Body of pancreas (tissue), 4 donors: ENCODE measurements at places on chromosomes 16 and 17. TPM values are rescaled to one million over a fixed set of nuclear protein-coding genes. Genes with fewer than 3 reads are reported as not detected.

DNA sequence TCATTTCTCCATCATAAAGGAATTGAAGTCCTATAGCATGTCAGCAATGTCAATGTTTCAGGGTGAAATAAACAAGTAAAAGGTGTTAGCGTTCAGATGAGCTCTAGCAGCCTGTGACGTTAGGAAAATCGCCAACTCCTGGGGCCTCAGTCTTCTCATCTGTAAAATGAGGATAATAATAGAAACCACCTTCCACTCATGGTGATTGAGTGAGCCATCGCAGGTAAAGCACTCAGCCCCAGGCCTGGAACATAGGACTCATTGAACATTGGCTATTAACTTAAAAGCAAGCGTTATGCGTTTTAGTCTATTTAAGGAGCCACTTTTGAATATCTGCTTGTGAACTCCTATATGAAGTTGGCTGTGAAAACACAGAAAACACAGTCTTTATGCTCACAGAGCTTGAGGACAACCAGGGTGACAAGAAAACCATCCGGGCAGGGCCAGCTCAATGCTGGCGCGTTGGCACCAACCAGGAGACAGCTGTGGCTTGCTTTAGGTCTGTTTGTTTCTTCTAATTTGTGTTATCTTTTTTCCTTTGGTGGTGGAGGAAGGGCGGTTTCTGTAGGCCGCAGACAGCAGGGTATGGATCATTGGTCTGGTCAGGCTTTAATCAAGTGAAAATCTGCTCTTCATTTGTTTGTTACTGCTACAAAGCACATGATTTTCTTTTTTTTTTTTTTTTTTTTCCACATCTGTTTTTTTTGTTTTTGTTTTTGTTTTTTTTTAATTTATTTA lies 35.7 kb upstream of the MED9 start:
- DNase-seq, result no peak

The SOX15 gene
- total RNA-seq, result not detected

DNA sequence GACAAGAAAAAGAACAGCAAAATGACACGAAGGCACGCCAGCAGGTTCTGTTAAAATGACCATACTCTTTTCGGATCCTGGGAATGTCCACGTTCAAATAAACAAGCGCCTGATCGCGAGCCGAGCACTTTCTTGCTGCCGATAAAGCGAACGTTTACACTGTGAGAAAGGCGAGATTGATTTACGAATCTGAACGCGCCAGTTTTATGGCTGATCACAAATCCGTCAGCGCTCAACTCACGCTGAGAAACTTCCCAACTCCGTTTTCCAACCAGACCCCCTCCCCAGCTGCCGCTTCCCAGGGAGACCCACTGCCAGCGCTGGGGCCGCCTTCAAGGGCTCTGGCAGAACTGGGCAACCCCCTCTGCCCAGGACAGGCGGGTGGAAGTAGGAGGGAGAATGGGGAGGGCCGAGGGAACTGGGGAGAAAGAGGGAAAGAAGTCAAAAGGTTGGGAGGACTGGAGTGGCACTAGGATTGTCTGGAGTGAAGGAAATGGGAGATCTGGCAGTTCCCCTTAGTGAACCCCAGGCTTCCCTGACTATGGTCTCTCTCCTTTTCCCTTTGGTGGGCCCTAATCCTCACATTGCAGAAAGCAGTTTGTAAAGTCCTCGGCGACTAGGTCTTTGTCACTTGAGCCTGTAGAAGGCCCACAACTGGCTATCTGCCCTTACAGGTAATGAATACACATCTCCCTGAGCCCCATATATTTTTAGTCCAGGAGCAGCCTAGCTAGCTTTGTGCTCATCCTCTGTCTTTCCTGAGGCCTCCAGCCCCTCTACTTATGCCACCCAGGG lies 6.9 kb downstream of the HOXB4 start:
- no peak for DNase-seq

The PLXDC1 gene
- 6.5 TPM for total RNA-seq

The HOXB1 gene
- not detected for total RNA-seq

The MEAK7 gene
- 6.7 TPM for total RNA-seq
